Activated naive CD4-positive, alpha-beta T cell treated with anti-CD3 and anti-CD28 coated beads for 36 hours (primary cell): ENCODE measurements at places on chromosomes 2 and 18. TPM values are rescaled to one million over a fixed set of nuclear protein-coding genes. Genes with fewer than 3 reads are reported as not detected.

GRCh38 chr2:204632410-204632809, 87.1 kb downstream of the PARD3B start:
- DNase-seq = no peak

- DNase-seq = peak; percentile 21
These were observed 161.3 kb downstream of the DTNA start for GRCh38 chr18:34871435-34871834.

- DNase-seq = no peak
These were observed 231.7 kb downstream of the KLHL29 start for GRCh38 chr2:23616630-23617029.

DNA sequence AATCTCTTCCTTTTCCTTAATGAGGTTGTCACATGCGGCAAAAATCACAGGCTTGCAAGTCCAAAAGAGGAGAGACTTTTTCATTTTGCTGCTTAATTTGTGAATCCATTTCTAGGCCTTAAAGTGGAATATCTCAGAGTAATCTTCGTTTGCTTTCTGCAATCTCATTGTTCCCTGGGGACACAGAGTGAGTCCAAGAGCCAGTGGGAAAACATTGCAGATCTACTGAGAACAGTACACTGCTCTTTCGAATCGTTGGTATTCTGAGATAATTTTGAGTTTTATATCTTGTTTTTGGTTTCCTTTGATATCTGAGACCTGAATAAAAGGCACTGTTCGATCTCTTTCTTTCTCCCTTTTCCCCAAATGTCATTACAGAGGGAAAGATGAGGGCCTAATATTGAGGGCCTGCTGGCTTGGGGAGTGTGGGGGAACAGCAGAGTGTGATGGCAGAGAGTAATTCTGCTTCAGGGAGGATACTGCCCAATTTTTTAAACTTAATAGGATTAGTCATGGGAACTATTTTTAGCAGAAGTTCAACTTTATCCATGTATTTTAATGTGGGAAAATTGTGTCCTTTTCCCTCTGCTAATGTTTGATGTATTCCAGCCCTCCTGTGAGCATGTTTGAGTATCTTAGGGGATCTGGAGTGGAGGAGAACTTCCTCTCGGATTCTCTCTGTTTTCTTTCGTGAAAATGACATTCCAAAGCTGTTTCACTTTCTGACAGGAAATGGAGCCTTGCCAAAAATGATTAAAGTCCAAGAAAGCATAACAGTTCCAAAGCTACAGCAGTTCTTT, 418.2 kb upstream of the ZEB2 start:
- DNase-seq = no peak

- DNase-seq = no peak
These were observed 84.1 kb downstream of the NDUFA10 start for GRCh38 chr2:239940861-239941570.

DNA sequence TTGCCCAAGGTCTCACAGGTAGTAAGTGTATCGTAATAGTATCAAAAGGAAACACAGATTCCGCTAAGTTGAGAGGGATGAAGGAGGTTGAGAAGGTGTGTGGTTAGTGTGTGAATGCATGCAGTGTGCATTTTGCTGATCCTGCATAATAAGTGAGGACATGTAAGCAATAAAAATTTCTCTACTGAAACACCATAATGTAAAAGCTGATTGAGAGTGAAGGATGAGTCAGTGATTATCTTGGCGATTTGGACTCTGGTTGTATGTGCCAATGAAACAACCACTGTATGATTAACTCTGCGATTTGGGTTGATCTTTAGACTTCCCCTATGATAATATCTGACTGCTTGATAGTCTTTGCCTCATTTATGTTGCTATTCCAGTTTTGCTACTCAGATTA, 16.7 kb upstream of the ADGRF3 start:
- no peak for DNase-seq

DNA sequence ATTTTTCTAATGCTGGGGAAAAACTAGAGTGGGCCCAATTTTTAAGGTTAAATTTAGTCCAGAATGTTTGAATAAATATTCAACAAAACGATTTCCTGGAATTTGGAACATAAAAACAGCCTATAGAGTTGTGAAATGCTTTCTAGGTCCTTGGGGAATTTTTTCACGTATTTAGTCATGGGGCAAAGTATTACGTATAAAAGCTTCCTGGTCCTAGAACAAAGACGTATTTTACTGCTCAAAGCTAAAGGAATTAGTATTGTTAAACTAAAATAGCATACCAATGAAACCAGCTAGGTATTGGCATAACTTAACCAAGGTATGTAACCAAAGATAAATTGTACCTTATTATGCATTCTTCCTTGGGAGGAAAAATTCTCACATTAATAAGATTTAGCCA, 1.6 kb downstream of the SESTD1 start:
- DNase-seq = no peak

DNA sequence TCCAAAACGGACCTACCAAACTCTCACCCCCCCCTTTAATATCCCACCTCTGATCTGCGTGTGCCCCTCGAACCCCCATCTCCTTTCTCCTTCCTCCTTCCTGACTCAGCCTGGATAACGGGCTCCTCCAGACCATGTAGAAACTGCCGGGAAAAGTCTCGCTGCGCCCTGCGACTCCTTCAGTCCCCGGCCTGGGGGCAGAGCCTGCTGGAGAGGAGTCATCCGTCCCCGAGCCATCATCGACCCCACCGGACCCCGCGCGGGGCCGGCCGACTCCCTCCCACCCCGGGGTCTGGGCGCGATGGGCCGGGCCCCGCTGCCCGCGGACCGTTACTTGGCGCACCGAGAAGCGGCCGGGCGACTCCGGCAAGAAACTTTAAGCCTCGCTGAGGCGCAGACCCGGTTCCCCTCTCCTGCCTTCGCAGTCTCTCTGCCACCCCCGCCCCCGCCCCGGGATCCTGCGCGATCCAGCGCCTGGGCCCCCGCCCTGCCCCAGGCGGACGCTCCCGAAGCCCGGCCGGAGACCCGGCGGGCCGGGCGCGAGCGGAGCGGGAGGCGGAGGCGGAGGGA, 3.4 kb downstream of the ZEB2 start:
- DNase-seq = no peak

GRCh38 chr2:219290381-219291171, 11.4 kb downstream of the DNAJB2 start:
- DNase-seq = no peak

DNA sequence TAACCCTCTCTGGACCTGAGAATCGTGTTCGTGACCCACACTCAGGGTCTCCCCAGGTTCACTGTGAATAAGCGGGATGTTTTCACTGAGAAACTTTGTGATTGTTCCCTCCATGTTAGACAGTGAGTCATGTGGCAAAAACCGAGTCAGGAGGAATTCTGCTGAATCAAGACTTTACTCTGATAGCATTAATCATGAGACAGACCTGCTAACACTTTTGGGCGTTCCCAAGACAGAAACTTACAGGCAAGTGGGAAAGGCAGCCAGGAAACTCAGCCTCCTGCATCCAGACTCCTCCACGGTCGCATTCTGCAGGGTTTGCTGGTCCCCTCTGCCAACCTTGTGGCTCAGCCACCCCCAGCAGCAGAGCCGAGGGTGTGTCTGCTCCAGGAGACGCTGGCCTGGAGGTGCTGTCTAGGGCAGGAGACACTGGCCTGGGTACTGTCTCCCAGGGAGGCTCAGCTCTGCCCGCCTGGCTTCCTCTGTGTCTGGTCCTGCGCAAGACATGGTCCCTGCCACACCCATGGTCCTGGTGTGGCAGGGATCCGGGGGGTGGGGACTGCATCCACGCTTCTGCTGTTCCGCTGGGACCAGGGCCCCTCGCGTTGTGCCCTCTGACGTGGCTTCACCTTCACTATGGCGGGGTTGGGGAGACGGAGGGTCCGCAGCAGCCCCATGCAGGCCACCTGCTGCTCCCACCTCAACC, 177.4 kb downstream of the TWIST2 start:
- no peak for DNase-seq

- DNase-seq = peak; percentile 28
These were observed 763 bp downstream of the CCDC141 start for GRCh38 chr2:179049203-179049545.

GRCh38 chr2:120509213-120509815, 163.4 kb downstream of the INHBB start:
- no peak for DNase-seq

DNA sequence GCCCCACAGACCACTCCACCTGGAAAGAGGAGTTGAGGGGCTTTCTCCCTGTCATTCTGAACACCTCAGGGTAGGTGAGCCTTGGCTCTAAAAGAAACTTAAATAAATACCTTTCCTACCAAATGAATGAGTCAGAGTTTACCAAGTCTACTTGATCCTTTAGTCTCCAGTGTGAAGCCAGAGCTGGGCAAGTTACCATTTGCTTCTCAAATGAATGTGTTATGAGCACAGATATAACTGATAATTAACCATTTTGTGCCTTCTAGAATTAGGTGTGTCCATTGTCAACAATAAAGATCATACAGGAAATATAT, 347.7 kb downstream of the KIAA1328 start:
- no peak for DNase-seq

DNA sequence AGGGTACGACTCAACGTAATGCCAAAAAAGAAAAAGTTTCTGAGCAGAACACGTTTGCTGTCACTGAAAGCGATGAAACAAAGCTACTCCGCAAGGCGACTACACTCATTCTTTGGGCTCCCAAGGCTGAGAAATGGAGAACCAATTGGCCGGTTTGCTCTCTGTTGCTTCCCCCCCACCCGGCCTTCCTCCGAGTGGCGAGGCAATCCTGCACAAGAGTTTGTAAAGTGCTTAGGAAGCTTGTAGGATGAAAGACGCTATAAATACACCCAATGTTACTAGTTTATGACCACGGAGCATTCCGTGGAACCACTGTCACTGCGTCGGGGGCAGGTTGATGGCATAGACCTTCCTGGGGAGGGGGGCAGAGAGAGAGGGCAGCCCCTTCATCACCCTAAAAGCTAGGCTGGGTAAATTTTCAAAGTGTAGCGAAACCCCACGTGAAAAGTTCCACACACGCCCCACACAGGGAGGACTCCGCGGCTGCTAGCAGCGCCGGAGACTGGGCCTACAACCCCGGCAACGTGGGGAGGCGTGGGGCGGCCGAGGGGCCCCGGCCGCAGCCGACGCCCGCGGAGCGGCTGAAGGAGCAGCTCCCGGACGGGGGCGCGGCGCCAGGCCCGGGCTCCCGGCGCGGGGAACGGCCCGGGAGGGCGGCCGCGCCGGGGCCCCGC, 915 bp downstream of the CUL3 start:
- peak; percentile 42 for DNase-seq

DNA sequence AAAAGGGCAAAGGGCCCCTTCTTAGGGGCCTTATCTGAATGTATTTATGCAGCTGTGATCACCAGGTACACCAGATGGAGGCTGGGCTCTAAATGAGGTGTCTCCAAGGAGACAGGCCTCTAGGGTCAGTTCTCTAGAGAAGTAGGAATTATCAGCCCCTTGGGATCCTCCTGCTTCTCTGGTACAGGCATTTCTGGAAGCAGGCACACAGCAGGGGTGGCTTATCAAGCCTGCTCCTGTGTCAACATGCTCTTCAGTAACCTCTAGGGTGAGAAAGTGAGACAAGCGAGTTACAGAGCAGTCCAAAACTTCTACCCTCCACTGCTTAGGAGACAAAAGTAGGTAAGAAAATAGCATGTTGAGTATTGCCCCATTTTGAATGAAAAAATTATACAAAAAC, 13.8 kb downstream of the TPGS2 start:
- DNase-seq = no peak

The KCNIP3 gene
- not detected for total RNA-seq

DNA sequence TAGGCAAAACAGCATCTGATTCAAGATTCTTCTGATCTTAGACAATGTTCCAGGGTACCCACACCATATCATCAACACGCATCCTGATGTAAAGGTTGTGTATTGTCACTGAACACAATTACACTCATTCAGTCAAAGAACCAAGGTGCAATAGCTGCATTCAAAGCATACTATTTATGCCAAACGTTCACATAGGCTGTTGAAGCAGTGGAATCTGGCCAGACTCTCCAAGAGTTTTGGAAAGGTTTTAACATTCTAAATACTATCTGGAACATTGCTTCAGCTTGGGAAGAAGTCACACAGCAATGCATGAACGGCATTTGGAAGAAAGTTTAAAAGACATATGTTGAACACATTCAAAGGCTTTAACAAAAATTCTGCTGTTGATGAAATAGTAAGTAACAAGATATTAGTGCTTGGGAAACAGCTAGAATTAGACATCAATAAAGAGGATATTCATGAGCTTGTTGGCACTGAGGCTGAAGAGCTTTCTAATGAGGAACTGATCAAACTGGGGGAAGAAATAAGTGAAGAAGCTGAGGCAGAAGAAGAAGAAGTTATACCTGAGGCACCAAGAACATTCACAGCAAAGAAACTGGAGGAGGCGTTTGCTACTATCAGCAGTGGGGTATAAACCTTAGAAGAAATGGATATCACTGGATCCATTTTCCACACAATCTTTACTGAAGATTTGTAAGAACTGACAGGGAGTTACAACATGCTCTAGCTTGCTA, 47.6 kb upstream of the MSH6 start:
- no peak for DNase-seq

DNA sequence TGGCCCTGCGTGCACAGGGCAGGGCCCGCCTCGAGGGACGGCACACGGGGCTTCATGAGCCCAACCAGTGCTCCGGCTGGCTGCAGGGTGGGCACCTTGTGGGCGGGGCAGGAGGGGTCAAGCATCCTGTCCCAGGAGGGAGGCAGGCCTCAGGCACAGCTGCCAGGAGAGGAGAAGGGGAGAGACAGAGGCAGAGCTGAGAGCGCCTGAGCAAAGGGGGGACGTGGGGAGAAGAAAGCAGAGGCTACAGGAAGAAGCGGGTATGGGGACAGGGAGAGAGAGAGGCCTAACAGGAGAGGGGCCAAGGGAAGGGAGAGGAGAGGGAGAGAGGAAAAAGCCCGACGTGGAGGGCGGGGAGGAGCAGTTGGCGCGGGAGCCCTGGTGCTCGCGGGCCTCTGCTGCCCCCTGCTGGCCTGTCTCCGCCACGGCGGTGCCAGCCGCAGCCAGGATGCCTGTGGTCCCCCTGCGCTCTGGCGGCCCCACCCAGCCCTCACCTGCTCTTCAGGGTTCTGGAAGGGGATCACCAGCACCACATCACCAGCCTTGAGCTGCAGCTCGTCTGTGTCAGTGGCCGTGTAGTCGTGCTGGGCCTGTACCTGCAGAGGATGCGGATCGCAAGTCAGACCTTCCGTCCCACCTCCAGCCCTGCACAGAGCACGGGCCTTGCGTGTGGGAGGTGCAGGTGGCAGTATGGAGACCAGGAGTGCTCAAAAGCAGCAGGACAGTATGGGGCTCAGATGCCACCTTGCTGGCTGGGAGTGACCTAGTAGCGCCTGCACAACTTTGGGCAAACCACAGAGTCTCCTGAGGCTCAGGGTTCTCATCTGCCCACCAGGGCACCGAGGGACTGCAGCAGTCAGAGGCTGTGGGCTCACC, 56.8 kb downstream of the BIN1 start:
- DNase-seq = peak; percentile 67

- DNase-seq = no peak
These were observed 295.5 kb downstream of the MEIS1 start for GRCh38 chr2:66730441-66730840.

The EPB41L3 gene
- total RNA-seq = 8.7 TPM

The NDC80 gene
- total RNA-seq = 96.8 TPM
